IPS DF 19.7 (cell line): ENCODE measurements at places on chromosomes 11 and 22.

DNA sequence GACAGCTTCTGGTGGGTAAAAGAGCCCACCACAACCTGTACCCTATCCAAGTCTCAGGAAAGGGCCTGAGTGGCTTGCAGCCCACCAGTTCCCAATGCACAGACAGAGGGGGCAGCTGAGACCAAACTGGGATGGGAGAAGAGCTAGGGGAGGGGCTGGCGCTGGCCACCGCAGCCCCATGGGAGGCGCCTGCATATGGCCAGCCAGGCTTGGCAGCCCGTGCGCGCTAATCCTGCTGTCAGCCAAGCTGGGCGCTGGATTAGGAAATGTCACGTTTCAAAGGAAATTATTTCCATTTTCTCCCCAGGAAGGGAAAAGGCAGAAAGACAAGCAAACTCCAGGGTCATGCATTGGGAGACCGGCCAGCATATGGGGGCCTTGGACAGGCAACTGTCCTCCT lies 236.8 kb downstream of the BUD13 start:
- no peak for DNase-seq

- no peak for DNase-seq
Measured at GRCh38 chr11:11738370-11738769, 103.4 kb upstream of the USP47 start.

DNA sequence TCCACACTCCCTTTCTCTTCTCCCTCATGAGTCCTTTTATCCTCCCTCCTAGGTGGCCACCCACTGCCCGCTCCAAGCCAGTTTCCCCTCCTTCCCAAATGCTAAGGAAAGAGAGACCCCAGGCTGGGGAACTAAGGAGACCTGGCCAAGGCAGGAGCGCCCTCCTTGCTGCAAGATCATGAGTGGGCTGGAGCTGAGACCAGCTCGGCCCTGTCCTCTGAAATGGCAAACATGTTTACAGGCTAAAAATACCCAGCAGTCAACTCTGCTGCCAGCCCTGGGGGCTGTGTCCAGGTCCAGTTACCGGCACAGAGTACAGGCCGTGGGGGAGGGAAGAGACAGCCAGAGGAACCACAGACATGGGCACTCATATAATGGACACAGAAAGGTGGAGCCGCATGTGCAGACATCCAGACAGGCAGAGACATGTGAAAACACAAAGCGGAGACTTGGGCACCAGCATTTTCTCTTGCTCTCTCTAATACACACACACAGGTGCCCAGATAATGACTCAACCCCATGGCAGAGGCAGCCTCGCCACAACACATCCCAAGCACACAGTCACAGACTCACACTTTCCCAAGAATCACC lies 1.2 kb upstream of the AHNAK start:
- DNase-seq: no peak

DNA sequence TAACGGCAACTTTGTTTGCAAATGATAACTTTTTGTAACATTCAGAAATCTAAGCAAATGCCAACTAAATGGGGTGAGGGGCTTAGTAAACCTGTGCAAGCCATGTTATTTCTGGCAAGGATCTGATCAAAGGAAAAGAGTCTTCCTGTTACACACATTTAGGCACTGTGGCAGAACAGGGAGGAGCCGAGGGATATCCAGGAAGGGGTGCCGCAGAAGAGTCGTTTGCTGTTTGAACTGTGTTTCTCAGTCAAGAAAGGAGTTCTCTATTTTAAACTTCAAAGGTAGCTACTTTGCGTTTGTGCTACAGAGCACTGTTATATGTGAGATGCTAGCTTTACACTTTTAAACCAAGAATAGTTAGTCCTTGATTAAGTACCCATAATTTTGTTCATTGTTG lies 175.5 kb downstream of the ETS1 start:
- no peak for DNase-seq

DNA sequence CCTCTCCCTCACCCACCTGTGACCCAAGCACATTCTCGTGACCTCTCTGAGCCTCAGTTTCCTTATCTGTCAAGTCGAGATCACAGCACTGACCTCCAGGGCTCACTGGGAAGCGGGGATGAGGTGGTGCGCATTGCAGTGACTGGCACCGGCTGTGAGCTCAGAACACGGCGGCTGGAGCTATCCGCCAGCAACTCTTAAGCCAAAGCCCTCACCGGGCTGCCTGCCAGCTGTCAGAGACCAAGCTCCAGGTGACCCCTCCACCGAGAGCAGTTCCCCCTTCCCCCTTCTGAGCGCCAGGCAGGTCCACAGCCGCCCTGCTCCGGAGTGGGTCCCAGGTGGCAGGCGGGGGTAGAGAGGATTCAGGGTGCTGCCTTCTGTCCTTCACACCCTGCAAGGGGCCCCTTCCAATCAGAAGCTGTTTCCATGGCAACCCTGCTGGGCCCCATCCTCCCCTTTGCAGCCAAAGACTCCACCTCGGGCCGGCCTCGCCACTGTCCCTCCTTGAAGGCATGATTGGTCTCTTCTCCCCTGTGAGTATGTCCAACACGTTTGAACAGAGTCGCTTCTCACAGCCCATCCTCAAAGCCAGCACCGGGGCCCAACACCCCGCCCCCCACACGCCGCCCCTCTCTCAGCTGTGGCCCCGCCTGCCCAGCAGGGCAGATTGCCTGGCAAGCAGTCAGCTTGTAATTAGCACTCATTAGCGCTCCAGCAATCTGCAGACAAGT lies 98.7 kb downstream of the WNT7B start:
- no peak for DNase-seq

DNA sequence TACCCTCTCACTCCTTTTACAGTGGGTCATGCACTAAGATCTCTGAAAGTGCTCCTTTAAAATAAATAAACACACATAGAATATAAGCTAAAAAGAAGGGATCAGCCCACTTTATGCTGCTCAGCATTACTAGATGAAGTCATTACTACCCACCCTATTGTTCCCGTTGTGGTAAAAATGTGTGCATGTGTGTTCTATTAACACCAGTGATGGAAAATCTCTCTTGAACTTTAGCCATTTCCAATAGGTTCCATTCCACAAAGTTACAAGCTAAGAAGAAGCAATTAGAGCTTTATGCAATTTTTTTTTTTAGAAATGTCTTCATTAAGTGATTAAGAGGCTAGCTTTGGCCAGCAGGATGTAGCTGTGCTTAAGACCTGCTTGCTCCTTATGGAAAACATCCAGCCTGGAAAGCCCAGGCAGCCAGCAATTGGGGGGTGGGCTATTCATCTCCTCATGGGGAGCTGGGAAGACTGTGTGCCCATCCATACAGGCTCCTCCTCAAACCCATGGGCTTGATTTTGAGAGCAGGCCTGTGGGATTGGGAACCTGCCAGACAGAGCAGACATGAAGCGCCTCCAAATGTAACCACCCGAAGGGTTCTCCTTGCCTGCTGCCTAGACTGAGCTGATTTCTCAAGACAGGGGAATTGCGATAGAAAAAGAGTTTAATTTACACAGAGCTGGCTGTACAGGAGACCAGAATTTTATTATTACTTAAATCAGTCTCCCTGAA lies 92.9 kb upstream of the PARVA start:
- no peak for DNase-seq

GRCh38 chr22:41928593-41929417 lies 2.2 kb upstream of the TNFRSF13C start:
- no peak for DNase-seq

- DNase-seq: no peak
Measured at GRCh38 chr11:2510626-2511402, 66.0 kb downstream of the KCNQ1 start.

DNA sequence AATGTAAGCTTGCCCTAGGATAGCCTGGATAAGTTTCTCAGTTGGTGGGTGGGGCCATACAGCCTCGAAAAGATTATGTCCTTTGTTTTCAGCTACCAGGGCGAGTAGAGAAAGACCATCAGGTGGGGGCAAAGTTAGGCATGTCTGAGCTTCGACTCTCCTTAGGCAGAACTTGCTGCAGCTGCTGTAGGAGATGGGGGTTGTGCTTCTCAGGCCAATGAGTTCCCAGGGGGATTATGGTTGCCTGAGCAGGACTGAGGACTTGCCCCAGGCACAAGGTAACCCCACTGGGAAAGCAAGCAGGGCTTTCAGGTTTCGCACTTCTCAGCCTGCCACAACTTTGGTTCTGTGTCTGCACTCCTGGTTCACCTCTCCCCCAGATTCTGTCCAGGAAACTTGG lies 173.4 kb upstream of the SESN3 start:
- DNase-seq: no peak

DNA sequence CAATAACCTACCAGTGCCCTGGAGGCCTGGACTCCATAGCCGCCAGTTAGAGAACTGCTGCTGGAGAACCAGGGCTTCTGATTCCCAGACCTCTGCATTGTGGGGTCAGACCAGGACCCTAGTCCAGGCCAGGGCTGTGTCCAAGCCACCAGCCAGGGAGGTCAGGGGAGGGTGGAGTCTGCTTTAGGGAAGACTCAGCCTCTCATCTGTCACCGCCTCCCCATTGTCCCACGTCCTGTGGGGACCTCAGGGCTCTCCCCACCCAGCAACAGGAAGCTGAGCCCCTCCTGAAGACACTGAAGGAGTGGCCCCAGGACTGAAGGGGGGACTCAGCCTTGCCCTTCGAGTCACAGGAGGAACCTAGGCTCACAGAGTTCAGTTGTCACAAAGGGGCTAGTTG lies 41.2 kb downstream of the PDE2A start:
- DNase-seq: no peak

DNA sequence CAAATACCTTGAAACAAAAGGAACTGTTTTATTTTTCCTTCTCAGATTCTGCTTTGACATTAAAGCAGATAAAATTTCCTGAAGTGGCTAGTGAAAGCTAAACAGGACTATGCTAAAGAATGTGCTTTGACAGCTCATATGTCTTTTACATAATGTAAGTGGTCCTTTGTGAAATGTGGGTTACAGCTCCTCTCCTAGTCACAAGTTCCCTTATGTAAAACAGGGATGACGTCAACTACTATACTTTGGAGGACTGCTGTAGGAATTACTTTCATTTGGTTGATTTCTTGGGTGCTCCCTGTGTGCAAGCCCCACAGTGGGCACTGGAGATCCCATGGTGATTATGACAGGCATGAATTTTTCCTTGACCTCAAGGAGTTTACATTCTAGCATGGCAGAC lies 216.6 kb upstream of the NARS2 start:
- no peak for DNase-seq

GRCh38 chr11:70500076-70500847 lies 101.9 kb downstream of the CTTN start:
- DNase-seq: no peak

DNA sequence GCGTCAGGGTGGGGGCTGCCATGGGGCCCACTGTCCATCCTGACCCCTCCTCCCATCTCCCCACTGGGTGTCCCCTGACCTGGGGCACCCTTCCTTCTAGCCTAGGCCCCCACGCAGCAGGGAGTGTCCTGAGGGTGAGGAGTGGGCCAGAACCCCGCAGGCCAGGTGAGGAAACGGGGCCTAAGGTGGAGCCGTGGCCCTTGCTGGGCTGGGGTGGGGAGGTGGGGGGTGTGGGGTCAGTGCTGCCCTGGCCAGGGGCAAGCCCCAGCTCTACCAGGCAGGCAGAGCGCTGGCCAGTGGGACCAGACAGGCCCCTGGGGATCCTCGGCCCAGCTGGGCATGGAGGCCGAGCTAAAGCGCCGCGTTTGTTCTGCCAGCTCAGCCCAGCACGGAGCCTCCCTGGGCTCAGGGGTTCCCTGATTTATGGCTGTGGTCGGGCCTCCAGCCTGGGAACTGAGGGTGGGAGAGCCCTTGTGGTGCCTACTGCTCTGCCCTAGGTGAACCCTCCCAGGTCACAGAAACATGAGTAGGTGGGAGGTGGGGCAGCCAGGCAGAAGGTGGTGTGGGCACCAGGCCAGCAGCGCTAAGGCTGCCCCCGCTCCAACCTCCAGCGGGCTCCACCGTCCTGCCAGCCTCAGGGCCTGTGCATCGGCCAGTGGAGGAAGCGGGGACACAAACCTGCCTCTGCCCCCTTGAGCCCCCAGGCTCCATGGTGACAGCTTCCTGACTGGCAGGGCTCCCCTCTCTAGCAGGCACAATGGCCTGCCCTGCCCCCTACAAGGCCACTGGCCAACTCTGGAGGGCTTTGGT lies 22.4 kb downstream of the TRMU start:
- DNase-seq: no peak

DNA sequence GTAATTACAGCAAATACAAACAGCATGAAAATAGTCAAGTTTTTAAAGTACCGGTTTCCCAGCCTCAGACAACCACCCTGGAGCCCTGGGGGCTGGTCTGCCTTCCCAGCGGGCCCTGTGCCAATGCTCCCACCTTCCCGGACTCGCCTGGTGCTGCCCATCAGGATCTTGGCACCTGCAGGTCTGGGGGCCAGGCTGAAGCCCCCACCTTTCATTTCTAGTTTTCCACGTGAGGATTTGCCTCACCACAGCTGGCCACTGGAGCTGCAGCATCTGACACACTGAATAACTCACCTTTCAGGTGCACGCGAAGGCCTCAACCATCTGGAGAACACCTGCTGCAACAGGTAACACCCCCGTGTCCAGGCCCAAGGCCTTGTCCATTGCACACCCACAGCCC lies 108.7 kb upstream of the THY1 start:
- DNase-seq: no peak

DNA sequence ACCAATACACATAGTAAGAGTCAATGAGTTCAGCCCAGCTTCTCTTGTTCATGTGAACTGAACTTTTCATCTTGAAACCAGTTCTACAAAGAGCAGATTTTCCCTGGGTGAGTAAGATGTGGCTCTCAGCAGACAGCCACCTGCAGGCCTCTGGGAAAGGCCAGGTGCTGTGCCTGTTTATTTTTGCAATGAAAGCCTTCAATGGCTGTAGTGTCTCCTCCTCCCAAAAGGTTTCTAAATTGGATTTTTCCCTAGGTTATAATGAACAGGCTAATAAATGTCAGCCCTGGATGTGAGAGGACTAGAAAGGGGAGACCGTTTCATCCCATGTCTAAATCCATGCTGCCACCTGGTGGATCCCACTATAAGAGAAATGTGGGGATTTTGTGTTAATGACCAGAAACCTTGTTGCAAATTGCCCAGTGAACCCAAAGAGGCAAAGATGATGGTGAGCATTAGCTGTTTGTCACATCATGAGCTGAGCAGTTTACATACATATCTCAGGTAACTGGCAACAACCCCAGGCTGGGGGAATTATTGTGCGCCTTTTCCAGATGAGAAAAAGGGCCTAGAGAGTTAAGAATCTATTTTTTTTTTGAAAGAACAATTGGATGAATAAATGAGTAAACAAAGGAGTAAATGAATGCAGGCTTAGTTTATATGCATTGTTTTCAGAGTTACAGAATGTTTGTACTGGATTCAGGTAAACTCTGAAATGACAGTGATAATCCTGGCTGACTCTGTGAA lies 12.7 kb downstream of the C11orf91 start:
- no peak for DNase-seq

- no peak for DNase-seq
Measured at GRCh38 chr11:33652930-33653329, 47.7 kb downstream of the C11orf91 start.

DNA sequence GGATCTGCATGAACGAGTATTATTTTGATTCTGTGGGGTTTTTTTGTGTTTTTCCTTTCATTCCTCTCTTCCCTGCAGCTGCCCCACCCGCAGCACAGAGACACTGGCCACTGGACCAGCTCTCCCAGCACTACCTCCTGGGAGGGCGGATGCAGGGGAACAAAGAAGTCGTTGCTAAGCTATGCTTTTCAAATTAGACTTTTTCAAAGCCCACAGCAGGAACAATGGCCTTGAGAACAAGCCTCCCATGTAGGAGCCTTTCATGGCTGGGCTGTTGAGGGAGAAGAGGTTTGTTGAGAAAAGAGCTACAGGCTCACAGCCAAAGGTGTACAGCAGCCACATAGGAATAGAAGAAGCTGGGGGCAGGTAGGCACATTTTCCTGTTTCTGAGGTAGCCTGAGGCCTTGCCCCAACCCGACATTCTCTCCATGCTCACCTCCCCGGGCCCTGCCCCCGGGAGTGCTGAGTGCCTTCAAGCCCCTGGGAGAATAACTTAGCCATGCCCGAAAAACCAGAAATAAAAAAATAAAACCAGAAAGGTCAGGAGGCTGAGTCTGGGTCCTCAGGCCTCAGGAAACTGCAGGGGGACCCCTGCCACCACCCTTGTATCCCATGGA lies 20.5 kb upstream of the SYT12 start:
- DNase-seq: peak; percentile 69
